ENCODE measurements at places on chromosomes 5 and 9.

GRCh38 chr9:79353856-79354520 is 217.8 kb upstream of the TLE4 start:
- peak; percentile 31 for DNase-seq

GRCh38 chr5:5932824-5933223 is 445.5 kb downstream of the MED10 start:
- no peak for DNase-seq

- DNase-seq: no peak
These were observed 41.9 kb downstream of the CDK7 start for GRCh38 chr5:69276422-69277174.

- no peak for DNase-seq
These were observed 64.7 kb downstream of the FRMD3 start for GRCh38 chr9:83473488-83473971.

DNA sequence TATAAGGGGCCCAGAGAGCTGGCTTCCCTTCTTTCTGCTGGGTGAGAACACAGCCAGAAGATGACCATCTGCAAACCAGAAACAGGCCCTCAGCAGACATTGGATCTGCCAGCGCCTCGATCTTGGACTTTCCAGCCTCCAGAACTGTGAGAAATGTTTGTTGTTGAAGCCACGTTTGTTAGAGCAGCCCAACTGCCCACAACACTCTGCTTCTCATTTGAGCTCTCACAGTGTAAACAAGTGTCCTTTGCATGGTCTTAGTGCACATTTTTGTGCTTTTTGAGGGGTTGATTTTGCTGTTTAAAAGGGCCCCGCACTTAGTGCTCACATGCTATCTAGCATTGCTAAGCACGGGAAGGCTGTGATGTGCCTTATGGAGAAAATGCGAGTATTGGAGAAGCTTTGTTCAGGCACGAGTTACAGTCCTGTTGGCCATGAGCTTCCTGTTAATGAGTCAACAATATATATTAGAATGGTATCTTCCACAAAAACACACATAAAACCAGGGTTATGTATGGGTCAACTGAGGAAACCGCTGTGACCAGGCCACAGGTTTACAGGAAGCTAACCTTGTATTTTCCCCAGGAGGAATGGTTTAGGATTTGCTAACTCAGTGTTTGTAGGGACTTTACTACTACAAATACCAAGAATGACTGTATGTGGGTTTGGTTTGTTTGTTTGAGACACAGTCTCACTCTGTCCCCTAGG is 11.9 kb downstream of the CMBL start:
- DNase-seq: no peak

GRCh38 chr5:26148569-26149107 is 889.7 kb downstream of the CDH9 start:
- no peak for DNase-seq

DNA sequence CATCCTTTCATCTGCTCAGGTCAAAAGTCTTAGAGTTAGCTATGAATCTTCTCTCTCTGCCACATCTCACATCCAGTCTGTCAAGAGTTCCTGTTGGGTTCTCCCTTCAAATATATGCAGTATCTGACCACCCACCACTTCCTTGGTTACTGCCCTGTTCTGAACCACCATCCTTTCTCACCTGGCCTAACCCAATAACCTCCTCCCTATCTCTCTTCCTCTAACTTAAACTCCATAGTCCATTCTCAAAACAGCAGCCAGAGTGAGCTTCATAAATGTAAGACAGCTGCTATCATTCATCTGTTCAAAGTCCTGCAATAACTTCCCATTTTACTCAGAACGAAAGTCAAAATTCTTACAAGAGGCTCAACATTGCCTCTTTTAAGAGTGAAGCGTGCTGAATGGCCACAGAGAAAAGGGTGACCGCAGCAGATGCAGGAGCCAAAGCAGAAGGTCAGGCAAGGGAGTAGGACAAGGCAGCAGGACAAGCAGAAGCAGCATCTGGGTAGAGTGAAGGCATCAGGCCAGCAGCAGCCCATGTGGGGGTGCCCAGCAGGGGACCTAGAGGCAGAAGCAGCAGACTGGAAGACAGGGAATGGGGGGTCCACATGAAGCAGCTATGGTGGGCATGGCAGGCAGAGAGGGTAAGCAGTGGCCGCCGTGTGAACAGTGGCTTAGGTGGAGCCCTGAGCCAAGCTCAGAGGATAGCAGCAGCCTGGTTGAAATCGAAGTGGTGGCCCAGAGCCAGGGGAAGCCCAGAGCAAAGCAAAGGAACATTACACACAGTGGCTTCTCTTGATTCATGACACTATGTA is 39.3 kb upstream of the CDC42SE2 start:
- no peak for DNase-seq

- DNase-seq: peak; percentile 47
These were observed 473 bp downstream of the ZBTB34 start for GRCh38 chr9:126860757-126861466.

DNA sequence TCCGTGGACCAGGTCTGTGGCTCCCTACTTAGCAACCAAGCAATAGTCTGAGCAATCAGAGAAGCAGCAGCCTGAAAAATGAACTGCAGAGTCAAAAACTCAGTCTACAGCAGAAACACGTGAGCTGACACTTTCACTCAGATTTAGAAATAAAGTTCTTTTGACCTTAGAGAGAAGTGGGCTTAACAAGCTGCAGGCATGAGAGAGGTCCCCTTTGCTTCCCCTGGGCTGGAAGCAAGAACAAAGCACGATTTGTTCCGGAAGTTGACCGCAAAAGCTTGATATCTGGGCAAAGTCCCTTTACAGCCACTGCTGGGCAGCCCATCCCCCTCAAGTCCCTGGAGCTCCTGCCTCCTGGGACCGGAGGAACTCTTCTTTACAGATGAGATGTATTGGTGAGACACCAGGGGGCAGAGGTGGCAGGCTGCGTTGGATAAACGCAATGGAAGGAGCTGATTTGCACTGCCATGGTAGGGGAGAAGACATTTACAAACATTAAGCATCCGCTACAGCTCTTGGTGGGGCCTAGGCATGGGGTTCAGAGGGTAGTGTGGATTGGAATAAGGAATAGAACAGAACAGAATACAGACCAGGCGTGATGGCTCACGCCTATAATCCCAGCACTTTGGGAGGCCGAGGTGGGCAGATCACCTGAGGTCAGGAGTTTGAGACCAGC is 5.8 kb upstream of the SOWAHA start:
- DNase-seq: no peak

DNA sequence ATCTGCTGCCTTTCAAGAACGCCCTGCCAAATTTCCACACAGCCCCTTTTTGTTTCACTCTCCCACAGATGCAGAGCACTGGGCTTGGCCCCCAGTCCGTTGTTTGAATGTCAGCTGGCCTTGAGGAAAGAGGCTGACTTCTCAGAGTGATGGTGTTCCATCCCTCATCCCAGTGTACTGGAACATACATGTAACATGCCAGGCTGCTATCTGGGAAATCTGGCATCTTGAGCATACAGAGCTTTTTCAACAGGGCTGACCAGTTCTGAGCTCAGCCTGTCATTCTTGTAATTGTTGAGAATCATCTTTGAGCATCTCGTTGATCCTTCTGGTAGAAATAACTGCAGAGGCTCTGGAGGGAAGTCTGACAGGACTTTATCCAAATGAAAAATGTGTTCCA is 2.8 kb downstream of the GALNT10 start:
- no peak for DNase-seq

DNA sequence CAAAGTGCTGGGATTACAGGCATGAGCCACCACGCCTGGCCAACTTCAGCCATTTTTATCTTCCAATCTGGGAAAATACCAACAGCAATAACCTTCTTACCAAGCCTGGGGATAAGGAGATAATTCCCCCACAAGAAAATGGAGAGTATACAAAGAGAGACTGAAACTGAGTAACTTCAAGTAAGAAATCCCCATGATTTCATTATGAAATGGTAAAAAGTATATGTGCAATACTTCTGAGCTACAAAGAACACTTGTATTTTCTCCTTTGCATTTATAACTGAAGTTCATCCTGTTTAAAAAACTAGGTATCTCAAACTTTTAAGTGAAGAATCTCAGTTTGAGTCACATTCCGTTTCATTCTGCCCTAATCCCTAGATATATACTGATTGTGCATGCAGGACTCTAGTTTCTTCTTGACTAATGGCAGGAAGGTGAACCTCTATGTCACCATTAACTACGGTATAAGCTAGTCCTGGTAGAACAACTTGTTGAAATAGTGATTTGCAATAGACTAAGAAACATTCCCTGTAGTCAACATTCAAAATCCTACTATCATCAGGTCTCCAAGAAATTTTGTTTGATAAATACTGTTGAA is 2071.4 kb downstream of the MAT2B start:
- DNase-seq: no peak

- DNase-seq: no peak
These were observed 120.7 kb upstream of the ZNF618 start for GRCh38 chr9:113755433-113755832.

DNA sequence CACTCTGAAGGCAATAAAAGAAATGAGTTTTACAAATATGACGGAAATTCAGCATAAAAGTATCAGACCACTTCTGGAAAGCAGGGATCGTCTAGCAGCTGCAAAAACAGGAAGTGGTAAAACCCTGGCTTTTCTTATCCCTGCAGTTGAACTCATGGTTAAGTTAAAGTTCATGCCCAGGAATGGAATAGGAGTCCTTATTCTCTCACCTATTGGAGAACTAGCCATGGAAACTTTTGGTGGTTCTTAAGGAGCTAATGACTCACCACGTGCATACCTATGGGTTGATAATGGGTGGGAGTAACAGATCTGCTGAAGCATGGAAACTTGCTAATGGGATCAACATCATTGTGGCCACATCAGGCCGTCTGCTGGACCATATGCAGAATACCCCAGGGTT is 93.5 kb upstream of the RGMB start:
- no peak for DNase-seq

GRCh38 chr9:136626740-136627642 is 35.7 kb upstream of the EGFL7 start:
- no peak for DNase-seq

- DNase-seq: no peak
These were observed 14.7 kb downstream of the NIPBL start for GRCh38 chr5:36891266-36891665.

DNA sequence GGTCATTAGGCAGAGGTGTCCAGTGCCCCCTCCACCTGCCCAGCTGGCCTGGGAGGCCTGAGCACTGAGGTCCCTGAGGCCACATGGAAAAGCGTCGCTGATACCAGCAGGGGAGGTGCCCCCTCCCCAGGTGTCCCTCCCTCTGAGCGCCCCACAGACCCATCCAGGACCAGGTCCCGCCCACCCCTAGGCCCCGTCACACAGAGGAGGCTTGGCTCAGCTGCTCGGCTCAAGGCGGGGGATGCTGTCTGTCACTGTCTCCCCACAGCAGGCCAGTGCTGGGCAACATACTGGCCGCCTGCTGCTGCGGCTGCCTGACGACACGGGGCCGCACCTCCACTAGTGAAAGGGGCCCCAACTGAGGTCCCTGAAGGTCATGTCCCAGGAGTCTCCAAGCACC is 71.7 kb downstream of the VAV2 start:
- no peak for DNase-seq

DNA sequence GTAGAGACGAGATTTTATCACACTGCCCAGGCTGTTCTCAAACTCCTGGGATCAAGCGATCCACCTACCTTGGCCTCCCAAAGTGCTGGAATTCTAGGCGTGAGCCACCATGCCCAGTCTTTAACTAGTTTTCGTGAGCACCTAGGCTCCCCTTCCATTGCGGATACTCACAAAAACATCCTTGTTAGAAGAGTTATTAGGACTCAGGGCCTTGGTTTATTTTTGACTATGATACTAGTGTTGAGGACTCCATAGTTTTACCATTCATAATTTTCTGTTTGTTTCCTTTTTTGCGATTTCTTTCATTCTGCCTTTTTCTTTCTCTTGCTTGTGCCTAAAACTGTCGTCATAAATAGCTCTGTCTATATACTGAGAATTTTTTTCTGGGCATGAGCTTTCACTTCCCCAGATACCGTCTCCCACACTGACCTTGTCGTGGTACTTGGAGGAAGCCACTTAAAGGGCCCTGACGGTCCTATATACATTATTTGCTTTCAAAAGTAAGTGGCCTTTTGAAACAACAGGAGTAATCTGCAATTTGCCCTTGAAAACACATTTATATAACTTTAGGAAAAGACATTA is 5.2 kb downstream of the F2R start:
- DNase-seq: no peak

- no peak for DNase-seq
These were observed 9.6 kb downstream of the TRIP13 start for GRCh38 chr5:902129-902916.

DNA sequence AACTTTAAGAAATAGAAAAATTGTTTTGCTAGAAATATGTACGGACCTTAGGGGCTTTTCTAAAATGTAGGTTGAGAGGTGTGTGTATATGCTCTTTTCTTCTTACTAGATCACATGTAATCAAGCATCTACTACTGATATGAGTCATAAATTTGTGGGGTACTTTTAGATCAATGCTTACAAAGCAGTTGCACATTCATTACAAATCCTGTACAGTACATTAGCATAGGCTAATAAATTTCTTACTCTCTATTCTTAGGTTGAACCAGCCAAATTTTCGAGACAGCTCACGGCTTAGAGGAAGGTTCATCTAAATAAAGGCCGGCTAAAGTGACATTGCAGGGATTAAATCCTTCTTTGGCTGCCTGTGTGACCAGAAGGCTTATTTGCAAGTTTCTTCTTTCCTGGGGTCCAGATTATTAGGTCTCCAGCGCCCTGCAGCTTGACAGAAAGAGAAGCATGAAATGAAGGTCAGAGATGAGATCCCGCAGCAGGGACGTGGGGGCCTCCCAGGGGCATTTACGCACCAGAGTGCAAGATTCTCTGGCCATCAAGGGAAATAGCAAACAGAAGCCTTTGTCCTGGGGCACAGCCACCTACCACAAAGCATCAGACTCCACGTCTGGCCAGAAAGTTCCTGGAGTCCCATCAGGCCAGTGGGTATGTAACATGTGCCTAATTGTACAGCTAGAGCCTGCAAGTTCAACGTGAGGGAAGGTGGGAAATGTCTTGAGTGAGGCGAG is 53.0 kb downstream of the NIM1K start:
- DNase-seq: no peak

DNA sequence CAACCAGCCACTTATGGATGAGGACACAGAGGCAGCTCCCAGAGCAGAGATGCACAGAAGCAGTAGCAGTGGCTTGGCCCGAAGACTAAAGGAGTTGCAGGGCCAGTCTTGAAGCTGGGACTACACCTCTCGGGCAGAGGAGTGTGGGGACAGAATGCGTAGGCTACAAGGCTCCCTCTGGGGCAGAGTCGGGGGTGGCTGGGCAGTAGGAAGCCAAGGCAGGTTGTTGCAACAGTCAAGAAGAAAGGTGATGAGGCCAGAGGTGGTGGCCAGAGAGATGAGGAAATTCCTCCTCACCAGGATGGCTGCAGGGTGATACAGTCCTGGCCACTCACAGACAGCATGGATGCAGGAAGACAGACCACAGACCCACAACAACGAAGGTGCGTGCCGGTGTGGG is 4.9 kb upstream of the N4BP3 start:
- peak; percentile 6 for DNase-seq

GRCh38 chr9:136010176-136010575 is 49.0 kb upstream of the UBAC1 start:
- DNase-seq: no peak

GRCh38 chr5:40235471-40236400 is 444.0 kb upstream of the PTGER4 start:
- no peak for DNase-seq

GRCh38 chr5:52859628-52860027 is 71.9 kb downstream of the ITGA1 start:
- DNase-seq: peak; percentile 40

GRCh38 chr9:33225319-33226147 is 14.4 kb upstream of the SPINK4 start:
- DNase-seq: no peak
